ENCODE measurements at places on chromosomes 1 and 21.

- no peaks in the 10 kb centered on the region for H3K4me1 ChIP-seq
- DNase-seq: peak; percentile 92
- no peak overlapping the region for H3K4me3 ChIP-seq
- no peak overlapping the region for H3K27ac ChIP-seq
These were observed 20.7 kb upstream of the MFSD2A start for GRCh38 chr1:39933956-39934941.

GRCh38 chr1:12161324-12161661, 5.5 kb upstream of the TNFRSF1B start:
- H3K27ac ChIP-seq: no peak overlapping the region
- no peaks in the 10 kb centered on the region for H3K36me3 ChIP-seq
- no peak overlapping the region for H3K4me3 ChIP-seq
- peaks cover 23% of the 10 kb centered on the region for H3K4me1 ChIP-seq

- no peak overlapping the region for H3K27ac ChIP-seq
- DNase-seq: peak; percentile 12
- no peaks in the 10 kb centered on the region for H3K4me1 ChIP-seq
- no peaks in the 10 kb centered on the region for H3K36me3 ChIP-seq
These were observed 30.2 kb upstream of the OTUD3 start for GRCh38 chr1:19852036-19852435.

DNA sequence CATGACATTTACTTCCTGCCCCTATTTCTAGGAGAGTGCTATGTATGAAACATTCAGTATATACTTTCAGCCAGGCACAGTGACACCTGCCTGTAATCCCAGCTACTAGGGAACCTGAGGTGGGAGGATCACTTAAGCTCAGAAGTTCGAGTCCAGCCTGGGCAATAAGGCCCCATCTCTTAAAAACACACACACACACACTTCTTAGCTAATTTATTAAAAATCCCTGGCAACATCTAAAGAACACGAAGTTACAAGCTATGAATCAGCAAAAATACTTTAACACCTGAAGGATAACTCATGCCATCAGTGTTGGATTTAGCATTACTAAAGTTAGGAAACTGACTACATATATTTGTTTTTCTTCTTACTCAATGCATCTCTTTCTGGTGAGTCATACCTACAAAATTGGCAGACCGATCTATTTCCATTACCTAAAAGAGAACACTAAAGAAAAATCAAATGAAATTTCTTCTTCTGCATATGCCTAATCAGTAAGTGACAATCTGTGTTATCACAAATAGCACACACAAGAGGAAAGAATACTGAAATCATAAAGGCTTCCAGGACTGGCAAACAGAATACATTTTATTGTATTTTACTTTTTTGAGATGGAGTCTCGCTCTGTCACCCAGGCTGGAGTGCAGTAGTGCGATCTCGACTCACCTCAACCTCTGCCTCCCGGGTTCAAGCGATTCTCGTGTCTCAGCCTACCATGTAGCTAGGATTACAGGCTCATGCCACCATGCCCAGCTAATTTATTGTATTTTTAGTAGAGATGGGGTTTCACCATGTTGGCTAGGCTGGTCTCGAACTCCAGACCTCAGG, 41.4 kb downstream of the RNF115 start:
- DNase-seq: peak; percentile 71
- peaks cover 3% of the 10 kb centered on the region for H3K36me3 ChIP-seq
- peak overlapping the region; percentile 97 for H3K27ac ChIP-seq
- no peaks in the 10 kb centered on the region for H3K27me3 ChIP-seq
- H3K4me1 ChIP-seq: peaks cover 5% of the 10 kb centered on the region

DNA sequence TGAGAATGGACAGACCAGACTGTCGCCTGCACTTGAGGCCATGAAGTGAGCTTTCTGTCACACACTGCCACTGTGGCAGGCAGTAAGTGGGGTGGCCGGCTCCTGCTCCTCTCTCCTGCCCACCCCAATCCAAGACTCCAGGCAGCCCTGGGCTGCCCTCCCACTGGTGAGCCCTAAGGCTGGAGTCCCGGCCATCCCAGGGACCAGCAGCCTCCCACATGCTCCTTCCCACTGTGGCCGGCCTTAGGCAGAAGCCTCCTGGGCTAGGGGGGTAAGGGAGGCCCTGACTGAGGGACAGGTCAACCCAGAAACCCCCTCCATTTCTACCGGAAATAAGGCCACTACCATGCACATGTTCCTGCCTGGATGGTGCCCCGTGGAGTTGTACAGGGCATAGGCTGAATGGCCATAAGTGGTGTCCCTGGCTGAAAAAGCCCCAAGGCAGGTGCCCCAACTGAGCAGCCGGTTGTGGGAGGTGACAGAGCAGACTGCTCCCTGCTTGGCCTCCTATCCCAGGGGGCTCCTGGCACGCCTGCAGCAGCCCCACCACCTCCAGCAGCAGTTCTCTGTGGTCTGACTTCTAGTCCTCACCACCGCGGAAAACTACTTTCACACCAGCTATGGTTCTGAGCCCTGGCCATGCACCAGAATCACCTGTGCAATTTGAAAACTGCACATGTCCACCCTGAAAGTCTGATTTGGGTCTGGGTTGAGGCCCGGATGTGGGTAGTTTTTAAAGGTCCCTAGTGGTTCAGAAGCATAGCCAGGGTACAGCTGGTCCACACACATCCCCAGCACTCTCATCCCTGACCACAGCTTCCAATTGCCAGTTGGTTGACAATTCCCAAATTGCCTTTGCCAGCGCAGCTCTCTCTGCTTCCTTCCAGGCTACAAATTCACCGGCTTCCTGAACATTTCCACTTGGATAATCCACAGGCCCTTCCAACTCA, 1.6 kb upstream of the ARTN start:
- no peak overlapping the region for H3K4me3 ChIP-seq
- H3K27ac ChIP-seq: no peak overlapping the region
- DNase-seq: no peak
- peaks cover 30% of the 10 kb centered on the region for H3K27me3 ChIP-seq

DNA sequence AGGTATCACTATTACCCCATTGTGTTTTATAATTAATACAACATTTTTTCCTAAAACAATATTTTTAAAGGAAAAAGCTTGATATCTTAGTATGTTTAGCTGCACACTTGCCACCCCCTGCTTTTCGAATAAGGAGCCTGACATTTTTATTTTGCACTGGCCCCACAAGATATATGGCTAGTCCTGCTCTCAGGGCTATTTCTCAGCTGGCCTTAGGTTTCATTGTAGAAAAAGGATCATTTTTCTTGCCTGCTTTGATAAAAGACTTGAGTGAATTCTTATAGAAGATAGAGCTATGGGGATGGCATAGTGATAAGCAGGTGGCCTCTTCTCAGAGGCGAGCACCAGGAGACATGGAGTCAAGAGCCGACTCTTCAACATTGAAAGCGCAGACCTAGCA, 167.0 kb downstream of the FAM78B start:
- no peaks in the 10 kb centered on the region for H3K27me3 ChIP-seq
- no peaks in the 10 kb centered on the region for H3K36me3 ChIP-seq
- H3K4me1 ChIP-seq: no peaks in the 10 kb centered on the region
- no peak for DNase-seq

GRCh38 chr1:41516168-41517061, 31.9 kb upstream of the EDN2 start:
- no peak overlapping the region for H3K27ac ChIP-seq
- no peaks in the 10 kb centered on the region for H3K27me3 ChIP-seq
- peaks cover 15% of the 10 kb centered on the region for H3K4me1 ChIP-seq
- H3K36me3 ChIP-seq: no peaks in the 10 kb centered on the region
- peak; percentile 85 for DNase-seq

GRCh38 chr1:72516264-72516663, 233.9 kb upstream of the NEGR1 start:
- H3K27me3 ChIP-seq: no peaks in the 10 kb centered on the region
- H3K4me3 ChIP-seq: no peak overlapping the region
- no peaks in the 10 kb centered on the region for H3K4me1 ChIP-seq
- no peaks in the 10 kb centered on the region for H3K36me3 ChIP-seq

- H3K27ac ChIP-seq: no peak overlapping the region
- H3K4me1 ChIP-seq: peaks cover 12% of the 10 kb centered on the region
- no peak for DNase-seq
- H3K4me3 ChIP-seq: no peak overlapping the region
- H3K27me3 ChIP-seq: peaks cover 7% of the 10 kb centered on the region
These were observed 5.4 kb downstream of the NPR1 start for GRCh38 chr1:153683854-153684253.

Data from mesenchymal stem cell (in vitro differentiated cells and primary cell).